Activated CD8-positive, alpha-beta memory T cell treated with anti-CD3 and anti-CD28 coated beads, Interleukin-2, amount 50 U/mL, for 4 hours (primary cell): ENCODE measurements at places on chromosomes 13 and 19.

- no peak for DNase-seq
Observed at GRCh38 chr19:40270362-40271089, 14.6 kb downstream of the AKT2 start.

GRCh38 chr13:26213982-26214381 lies 8.1 kb downstream of the RNF6 start:
- DNase-seq, result no peak

GRCh38 chr13:58594747-58595600 lies 963.4 kb downstream of the PCDH17 start:
- no peak for DNase-seq

DNA sequence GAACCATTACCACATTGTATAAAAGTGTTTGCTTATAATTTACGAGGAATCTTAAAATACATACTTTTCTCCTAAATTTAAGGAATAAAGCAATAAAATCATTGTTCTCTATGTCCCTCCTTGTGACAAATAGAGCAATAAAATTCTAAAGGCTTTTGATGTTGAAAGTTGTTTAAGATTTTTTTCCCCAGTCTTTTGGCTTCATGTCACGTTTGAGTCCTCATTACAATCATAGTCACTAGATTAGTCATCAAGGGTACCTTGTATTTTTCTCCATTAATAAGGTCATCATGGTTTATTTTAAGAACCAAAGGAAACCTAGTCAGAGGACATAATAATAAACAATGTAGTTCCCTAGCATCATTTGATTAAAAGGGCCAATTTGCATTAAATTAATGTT lies 3.2 kb downstream of the WBP4 start:
- DNase-seq, result no peak

- no peak for DNase-seq
Observed at GRCh38 chr19:33177417-33177979, 16.6 kb upstream of the LRP3 start.
